Fibroblast of skin of scalp (primary cell): ENCODE measurements at places on chromosomes 4 and X.

DNA sequence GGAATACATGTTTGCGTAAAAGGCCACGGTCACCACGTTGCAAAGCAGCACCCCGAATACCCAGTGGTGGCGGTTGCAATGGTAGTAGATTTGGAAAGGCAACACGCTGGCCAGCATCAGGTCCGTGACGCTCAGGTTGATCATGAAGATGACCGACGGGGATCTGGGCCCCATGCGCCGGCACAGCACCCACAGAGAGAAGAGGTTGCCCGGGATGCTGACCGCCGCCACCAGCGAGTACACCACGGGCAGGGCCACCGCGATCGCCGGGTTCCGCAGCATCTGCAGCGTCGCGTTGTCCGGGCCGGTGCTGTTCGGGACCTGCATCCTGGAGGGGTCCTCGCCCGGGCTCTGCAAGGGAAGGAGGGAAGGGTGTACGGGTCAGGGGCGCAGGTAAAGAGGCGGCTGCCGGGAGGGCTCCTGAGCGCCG is 13.5 kb upstream of the ASMTL start:
- no peak for DNase-seq

DNA sequence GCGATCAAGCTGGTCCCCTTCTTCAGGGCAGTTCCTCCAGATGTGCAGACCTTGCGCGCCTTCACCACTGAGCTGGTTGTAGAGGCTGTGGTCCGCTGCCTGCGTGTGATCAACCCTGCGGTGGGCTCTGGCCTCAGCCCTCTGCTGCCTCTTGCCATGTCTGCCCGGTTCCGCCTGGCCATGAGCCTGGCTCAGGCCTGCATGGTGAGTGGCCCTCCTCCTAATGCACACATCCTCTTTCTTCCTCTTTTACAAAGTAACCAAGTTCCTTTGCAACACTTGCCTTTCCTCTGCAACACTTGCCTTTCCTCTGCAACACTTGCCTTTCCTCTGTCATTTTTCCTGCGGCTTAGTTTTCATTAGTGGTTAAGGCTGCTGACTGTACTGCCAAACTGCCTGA is 1.8 kb downstream of the CCDC22 start:
- no peak for DNase-seq

DNA sequence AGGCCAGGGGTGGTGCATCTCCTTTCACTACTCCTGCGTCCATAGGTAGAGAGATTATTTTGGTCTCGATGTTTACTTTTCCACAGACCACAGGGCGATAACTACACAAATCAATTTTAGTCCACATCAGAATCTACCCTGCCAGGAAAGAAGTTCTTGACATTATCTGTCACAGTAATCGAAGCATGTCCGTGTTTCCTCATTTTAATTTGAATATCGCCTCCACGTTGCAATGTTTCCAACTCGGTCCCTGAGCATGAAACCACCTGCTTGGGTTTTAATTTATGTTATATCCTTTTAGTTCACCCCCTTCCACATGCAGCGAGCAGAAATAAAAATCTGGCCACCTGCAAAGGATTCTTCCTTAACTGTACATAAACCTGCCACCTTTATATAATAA is 100.1 kb upstream of the ATXN3L start:
- no peak for DNase-seq

DNA sequence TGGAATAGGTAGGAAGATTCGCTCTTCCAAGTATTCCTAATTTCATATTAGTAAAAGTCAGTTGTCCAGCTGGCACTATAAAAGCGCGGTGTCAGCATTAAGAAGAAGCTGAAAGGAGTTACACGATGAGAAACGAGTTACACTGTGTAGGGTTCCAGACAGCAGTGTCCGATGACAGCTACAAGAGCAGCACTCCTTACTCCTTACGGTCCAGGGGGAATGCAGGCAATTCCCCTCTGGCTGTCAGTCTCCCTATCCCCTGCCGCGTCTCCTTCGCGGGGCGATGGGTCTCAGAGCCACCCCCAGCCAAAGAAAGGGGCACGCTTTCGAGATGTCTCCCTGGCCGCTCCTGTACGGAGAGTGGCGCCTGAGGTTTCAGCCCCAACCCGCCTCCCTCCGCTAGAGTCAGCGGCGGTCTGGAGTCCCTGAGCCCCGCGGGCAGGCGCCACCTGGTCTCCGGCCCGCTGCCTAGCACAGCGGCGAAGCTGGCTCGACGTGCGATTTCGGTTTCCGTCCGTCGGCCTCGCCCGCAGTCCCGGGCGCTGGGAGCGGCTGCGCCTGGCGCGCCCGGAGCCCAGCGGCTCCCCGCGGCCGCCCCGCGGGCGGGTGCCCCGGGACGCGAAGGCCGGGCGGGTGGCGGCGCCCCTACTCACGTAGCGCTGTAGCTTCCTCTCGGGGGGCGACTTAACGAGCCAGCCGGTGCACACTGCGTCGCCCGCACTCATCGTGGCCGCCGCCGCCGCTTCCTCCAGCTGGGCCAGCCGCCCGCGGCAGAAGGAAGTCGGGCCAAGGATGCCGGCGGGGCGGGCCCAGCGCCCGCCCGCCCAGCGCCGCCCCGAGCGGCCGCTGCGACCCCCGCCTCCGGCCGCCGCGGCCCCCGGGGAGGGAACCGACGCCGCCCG is at the start of gene GAB3:
Gene GAB3, minus strand, starts transcription at position 777 of the 902 bp plus-strand sequence. Its CDS starts 52 bp downstream, at position 725.
- DNase-seq: no peak

DNA sequence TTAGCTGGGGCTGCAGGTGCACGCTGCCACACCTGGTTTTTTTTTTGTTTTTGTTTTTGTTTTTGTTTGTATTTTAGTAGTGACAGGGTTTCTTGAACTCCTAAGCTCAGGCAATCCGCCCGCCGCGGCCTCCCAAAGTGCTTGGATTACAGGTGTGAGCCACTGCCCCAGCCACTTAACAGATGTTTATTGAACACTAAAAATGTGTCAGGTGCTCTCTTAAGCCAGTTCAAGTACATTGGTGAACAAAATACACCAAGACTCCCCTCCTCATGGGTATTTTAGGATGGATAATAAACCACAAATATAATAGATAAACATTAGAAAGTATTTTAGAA is 69.9 kb downstream of the TRAPPC11 start:
- DNase-seq: no peak

GRCh38 chr4:140157341-140157740 is 3.4 kb upstream of the MAML3 start:
- no peak for DNase-seq

DNA sequence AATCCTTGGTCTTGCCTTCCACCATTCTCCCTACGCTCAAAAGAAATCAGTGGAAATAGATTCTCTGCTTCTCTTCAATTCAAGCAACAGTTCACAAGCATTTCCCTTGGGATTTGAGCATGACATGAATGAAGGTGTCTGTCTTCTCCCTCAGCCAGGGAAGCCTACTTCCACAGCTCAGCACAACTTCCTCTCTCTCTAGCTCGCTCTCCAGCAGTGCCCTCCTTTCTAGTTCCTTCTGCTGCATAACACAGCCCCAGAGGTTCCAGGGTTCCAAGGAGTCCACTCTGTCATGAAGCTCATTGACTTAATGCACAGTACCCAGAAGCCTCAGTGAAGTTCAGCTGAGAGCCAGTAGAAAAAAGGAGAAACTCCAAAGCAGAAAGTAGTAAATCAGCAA is 81.3 kb downstream of the PLS3 start:
- DNase-seq: peak; percentile 6

DNA sequence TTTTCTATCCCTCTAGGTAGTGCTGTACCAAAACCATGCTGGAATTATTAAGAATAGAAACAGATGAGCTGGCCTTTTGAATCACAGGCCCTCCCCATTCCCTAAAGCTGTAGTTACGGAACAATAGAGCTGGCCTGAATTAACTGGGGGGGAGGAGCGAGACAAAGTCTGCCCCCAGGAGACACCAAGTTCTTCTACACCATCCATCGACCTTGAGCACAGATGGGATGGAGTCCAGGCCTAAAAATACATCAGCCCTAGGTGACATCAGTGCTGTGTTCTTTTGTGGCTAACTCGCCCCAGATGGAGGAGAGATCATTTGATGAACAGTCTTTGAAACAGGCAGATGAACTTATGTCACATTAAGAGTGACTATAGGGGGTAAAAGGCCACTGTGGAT is 49.6 kb downstream of the LHFPL1 start:
- peak; percentile 9 for DNase-seq

GRCh38 chr4:128853741-128854140 is 44.2 kb downstream of the JADE1 start:
- DNase-seq: peak; percentile 34

- DNase-seq: peak; percentile 69
These were observed 192.6 kb downstream of the PDGFC start for GRCh38 chr4:156779042-156779441.

GRCh38 chrX:48831136-48831908 is 4.1 kb downstream of the PCSK1N start:
- no peak for DNase-seq

- no peak for DNase-seq
These were observed 14.0 kb downstream of the PLCXD1 start for GRCh38 chrX:295136-295535.

DNA sequence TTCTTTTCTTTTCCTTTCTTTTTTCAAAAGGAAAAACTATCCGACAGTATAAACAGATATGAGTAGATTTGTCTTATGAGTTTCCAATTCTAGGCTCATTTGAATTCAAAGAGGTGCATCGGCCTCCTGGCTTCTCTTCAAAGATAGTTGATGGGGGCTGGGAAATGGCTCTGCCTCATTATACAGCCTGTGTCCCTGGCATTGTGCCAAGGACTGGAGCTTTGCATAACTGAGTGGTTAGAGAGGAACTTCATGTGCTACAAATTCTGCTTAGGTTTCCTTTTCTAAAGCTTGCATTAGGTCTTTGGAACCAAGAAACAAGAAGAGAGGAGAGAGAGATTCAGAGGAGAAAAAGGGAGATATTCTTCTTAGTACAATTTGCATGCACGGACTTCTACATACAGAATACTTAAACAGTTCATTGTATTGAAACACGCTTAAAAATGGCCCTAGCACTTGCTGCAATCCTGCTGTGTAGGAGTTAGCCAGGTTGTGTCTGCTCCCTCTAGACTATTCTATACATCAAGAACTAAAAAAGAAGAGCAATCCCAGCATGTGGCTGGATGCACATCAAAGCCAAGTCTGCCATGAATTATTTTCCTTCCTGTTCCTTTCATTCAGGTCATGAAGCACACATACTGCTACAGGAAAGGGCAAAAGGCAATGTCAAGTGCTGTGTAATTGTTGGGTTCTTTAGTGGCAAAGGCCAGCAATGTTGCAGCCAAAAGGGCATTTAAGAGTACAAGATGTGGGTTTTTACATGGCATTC is 70.9 kb downstream of the INTS12 start:
- peak; percentile 7 for DNase-seq

DNA sequence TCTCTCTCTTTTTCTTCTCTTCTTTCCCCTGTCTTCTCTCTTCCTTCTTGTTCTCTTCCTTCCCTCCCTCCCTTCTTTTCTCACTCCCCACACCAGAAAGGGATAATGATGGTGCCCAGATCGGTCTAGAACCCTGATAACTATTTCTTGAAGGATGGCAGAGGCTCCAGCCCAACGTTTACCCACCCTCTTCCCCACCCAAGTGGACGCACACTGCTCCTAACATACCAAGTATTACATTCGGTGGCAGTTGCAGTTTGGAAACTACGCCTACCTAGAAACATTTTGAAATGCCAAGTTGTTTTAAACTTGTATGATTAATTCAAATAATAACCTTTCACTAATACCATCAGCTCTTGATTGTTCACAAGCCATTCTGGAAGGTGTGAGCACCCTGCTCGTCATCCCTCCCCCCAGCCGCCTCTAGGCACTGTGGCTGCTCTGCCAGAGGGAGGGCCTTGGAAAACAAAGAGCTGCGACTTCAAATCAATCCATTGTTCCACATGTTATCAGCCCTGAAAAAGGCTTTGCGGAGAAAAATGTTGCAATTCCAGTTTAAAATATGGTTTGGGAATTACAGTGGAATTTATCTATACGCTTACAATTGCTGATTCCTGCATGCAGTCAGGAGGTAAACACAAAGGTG is 1017.5 kb upstream of the TENM3 start:
- no peak for DNase-seq

DNA sequence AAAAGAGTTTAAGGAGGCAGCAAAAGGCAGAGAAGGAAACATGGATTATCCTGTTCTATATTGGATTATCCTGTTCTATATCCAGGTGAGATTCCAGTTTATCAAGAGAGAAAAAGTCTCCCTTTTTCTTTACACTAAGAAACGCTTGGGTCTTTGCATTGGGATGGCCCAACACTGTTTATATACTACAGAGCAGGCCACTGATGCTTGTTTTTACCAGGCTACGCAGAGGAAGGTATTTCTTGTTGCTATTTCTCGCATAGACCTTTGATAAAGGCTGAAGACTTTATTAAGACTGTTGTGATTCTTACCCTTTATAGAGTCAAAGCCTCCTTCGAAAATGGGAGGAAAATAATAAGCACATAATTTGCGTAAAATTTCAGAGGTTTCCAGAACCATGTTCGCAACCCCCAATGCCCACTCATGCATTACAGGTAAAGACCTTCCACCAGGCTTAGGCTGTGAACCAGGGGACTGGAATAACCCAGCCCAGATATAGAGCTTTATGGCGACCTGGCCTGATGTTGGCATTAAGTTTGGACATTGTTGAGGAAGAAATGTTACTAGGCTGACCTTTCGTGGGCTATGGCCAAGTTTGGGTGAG is 218.3 kb downstream of the PTTG2 start:
- DNase-seq: no peak
